ENCODE measurements at places on chromosomes 2 and 18.

DNA sequence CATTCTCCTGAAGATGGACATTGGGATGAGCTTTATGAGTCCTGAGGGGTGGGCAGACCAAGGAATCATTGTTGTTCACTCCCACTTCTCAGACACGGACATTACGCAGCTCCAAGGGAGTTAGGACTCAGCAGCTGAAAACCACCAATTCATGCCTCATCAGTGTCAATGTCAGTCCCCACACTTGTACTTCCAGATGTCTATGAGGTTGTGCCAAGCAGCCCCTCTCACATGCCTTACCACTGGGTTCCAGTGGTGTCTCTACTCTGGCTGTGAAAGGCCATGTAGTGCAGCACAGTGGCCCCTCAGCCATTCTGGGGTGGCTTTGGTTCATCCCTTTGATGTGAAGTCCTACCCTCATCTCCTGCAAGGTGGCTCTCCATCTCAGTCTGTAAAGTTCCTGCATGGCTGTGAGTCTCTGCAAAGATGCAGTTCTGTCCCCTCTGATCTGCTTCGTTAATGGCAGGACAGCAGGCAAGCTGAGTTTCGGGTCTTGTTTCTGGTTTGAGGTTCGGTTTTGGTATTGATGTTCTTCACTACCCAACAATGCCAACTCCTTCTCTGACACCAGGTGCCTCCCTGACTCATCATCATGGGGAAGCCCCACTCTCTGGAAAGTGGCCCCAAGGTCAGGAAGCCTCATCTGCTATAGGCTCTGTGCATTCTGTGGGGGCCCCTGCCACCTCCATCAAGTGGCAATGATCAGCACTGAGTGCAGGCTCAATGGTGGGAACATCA is 14.0 kb upstream of the COL6A3 start:
- DNase-seq = no peak

DNA sequence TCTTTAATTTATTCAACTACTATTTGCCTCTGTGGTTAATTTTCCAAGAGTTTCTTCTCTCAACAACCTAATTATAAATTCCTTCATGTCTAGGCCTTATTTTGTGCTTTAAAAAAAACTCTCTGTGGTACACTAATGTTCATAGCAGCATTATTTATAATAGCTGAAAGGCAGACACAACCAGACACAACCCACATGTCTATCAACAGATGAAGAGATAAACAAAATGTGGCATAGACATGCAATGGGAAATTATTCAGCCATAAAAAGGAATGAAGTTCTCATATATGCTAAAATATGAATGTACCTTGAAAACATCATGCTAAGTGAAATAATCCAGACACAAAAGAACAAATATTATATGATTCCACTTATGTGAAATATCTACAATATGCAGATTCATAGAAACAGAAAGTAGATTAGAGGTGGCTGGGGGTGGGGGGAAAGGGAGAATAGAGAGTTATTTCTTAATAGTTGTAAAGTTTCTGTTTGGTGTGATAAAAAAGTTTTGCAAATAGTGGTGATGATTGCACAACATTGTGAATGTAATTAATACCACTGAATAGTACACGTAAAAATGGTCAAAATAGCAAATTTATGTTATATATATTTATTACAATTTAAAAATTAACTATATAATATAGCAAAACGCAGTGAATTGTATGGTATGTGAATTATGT is 28.1 kb upstream of the RASGRP3 start:
- DNase-seq = no peak

GRCh38 chr2:56009758-56010458 is 86.3 kb upstream of the EFEMP1 start:
- peak; percentile 48 for DNase-seq

DNA sequence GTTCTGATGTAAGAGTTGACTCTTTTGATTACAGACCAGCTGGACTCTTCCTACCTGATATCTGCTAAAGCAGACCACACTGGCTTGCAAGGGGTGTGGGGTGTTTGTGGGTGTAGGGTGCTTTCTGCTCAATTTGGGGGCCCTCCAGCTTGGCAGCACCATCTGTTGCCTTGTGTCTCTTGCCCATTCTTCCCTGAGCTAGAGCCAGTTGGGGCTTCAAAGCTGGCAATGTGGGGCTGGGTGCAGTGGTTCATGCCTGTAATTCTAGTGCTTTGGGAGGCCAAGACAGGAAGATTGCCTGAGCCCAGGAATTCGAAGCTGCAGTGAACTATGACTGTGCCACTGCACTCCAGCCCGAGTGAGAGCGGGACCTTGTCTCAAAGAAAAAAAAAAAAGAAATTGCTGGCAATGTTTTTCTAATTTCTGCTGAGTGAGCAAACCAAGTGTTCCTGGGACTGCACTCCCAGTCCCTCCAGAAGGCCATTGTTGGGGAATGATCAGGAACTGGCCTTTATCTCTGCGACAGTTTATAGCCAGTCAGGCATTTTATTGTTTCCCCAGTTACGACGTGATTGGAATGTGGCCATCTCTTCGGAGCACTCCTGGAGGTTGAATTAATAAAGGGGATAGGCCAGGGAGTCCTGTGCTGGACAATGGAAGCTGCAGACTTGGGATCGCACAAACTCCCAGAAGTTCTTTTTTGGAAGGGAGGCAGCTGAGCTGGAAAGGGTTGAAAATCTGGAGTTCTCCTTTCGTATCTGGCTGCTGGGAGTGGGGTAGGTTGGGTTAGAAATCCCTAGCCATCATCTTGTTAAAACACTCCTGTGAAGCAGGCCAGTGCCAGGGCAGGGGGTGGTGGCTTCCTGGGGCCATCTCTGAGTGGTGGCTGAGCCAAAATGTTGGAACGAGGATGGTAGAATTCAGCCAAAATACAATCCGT is 57.2 kb downstream of the LIPG start:
- DNase-seq = no peak

DNA sequence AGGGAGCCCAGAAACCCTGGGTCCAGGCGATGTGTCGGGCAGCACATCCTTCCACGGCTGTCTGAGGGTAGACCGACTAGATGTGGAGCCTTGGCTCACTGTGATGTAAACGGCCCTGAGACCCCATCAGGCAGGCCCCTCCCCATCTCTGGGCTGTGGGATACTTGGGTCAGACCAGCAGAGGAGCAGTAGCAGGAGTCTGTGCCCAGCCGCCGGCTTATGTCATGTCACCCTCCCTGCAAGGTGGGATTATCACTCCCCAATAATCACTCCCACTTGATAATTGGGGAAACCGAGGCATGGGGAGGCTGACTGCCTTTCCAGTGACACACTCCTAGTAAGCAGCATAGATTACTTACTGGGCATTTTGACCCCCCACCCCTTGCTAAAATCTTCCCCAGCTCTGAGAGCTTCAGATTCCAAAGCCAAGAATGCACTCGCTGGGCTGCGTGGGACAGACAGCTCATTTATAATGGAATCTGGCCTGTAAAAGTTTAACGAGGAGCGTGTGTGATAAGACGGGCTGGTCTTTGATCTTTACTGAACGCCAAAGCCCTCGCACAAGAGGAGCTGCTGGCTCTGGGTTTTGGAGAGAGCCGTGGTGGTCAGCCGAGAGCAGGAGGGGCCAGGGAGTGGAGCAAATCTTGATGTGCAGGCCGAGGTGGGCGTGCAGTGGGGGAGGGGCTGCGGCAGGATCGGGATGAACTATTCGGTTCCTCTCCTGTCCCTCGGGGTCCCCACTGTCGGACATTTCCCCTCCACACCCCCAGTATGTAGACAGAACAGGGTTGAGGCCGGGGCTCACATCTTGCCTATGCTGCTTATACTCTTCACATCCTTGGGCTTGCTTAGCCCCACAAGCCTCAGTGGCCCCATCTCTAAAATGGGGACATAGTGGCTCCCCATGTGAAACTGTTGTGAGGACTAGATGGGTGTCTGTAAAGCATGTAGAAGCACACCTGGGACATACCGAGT is 200.0 kb downstream of the GLI2 start:
- DNase-seq = peak; percentile 98

- DNase-seq = no peak
Measured at GRCh38 chr2:3504741-3505140, 14.6 kb downstream of the ADI1 start.

- no peak for DNase-seq
Measured at GRCh38 chr18:78123144-78123909, 856.3 kb upstream of the SALL3 start.

GRCh38 chr2:201929281-201930026 is 104.2 kb upstream of the FZD7 start:
- DNase-seq = no peak

DNA sequence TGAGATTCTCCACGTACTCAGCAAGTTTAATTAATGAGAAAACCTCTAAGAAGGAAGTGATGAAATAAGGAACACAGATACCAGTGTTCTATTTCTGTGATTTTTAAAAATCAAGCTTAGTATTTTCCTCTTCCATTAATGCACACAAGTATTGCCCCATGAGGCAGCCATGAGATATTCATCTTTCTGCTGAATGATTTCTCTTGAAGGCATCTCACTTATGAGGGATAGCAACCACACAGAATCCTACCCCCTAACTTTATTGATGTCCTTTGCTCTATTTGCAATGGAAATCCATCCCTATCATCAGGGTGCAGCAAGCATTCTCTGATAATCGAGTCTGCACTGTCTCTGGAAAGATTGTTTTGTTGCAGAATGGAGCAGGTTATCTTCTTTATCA is 244.1 kb upstream of the NRP2 start:
- no peak for DNase-seq

GRCh38 chr2:118723394-118723793 is 124.1 kb downstream of the EN1 start:
- peak; percentile 39 for DNase-seq

- DNase-seq = no peak
Measured at GRCh38 chr2:166892397-166892796, 4.1 kb downstream of the XIRP2 start.

DNA sequence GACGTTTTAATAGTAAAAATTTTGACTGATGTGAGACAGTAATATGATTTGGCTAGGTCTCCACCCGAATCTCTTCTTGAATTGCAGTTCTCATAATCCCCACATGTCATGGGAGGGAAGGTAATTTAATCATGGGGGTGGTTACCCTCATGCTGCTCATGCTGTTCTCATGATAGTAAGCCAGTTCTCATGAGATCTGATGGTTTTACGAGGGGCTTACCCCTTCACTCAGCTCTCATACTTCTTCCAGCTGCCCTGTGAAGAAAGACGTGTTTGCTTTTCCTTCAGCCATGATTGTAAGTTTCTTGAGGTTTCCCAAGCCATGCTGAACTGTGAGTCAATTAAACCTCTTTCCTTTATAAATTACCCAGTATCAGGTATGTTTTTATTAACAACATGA is 327.0 kb upstream of the CDH7 start:
- no peak for DNase-seq

GRCh38 chr2:64623242-64623850 is 30.4 kb downstream of the SERTAD2 start:
- DNase-seq = no peak

- DNase-seq = no peak
Measured at GRCh38 chr18:69759046-69759445, 188.6 kb downstream of the CD226 start.

GRCh38 chr2:43370705-43371104 is 144.3 kb upstream of the ZFP36L2 start:
- no peak for DNase-seq

- DNase-seq = no peak
Measured at GRCh38 chr2:98015671-98016070, 19.9 kb upstream of the TMEM131 start.

GRCh38 chr2:128320192-128320905 is 1.7 kb upstream of the HS6ST1 start:
- no peak for DNase-seq

DNA sequence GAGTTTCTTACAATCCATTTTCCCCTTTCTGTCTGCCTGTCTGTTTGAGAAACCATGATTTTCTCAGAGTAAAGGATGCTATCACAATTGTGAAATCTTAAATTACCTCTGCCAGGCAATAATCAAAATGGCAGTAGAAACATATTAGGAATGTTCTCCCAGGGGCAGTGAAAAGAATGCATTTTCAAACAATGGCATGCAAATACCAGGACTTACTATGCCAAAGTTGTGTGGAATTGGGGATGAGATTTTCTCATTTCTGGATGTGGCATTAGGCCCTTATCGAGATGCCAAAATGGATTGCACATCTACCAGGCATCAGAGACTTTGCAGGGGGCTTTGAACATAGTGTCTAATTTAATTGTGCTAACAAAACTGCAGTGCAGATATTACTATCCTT is 821.4 kb downstream of the RNF144A start:
- DNase-seq = no peak

GRCh38 chr2:138777996-138778395 is 2.2 kb downstream of the NXPH2 start:
- DNase-seq = peak; percentile 91

DNA sequence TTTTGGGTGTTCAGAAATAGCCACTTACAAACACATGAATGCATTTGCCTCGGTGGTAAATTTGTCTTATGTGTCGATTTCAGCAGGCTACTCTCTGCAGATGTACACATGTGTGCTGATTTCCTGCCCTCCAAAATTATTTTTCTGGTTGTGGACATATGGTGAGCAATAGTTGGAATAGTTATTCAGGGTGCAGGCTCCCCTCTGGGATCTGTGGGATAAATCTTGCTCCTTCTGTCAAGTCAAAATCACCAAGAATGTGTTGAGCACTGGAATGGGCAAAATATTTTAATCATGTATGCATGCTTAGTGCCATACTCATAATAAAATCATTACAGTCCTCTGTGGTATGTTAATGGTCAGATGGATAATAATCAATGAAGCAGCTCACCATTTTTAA is 684.5 kb downstream of the BCL11A start:
- DNase-seq = no peak

- DNase-seq = peak; percentile 22
Measured at GRCh38 chr2:234291765-234292204, 205.1 kb downstream of the ARL4C start.

DNA sequence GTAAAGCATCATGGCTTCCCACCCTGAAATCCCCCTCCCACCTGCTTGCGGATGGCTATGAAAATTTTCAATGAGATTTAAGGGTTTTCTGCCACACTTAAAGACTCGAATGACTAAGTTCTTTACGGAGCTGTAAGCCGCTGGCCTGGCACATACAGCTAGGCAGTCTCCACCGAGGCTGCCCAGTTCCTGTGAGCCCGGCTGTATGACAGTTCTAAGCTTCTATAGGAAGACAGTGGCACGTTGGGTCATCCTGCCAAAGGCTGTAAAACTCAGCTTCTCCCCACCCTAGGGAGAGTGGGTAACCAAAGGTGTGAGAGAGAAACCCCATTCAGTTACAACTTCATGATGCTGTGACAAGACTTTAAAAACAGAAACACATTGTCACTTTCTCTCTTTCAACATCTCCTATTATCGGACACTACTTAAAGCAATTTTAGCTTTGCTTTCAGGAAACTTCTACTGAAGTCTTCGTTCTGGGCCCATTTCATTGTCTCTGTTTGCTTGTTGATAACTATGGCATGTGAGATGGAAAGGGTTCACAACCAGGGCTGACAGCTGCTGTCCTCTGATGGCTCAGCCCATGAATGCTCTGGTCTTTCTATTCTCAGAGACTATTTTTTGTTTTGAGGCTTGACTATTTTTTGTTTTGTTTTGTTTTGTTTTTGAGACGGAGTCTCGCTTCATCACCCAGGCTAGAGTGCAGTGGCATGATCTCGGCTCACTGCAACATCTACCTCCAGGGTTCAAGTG is 7.1 kb downstream of the CASP8 start:
- no peak for DNase-seq

DNA sequence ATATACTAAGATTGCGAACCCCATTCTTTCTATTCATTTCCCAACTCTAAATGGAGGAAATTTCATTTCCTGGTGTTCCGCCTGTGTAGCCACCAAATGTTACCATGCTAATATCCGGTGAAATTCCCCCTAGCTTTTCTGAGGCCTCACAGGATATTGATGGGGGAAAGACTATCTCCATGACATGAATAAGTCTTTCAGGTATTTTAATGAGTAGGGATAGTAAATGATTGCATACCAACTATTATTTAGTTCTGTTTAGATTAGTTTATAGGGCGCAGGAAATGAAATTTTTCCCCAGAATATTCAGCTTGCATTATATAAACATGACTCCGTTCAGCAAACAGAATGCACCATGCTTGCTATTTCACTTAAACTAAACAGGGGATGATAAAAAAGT is 55.4 kb downstream of the COL5A2 start:
- DNase-seq = no peak
